ENCODE measurements at places on chromosomes 5 and 9.

GRCh38 chr5:154373729-154374179, 72.0 kb upstream of the SAP30L start:
- DNase-seq: no peak

DNA sequence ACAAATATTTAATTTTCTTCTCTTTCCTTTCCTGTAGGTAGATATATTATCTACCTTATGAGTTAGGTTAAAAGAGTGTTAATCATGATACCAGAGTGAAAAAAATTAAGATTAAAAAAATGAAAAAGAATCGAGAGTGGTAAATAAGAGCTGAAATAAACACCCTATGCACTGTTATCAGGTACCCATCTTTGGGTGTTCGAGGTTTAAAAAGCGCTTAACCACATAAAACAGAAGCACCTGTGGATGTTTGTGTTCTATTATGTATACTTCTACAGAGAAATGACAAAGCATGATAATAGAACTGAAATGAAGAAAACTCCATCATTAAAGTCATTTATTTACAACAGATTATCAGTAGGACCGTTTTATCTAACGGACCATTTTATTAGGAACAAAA, 25.7 kb upstream of the GCNT4 start:
- no peak for DNase-seq

- DNase-seq: peak; percentile 67
Measured at GRCh38 chr9:126326228-126327005, at the start of gene MVB12B. Gene MVB12B, plus strand, starts transcription at chr9:126326829. Its CDS starts 101 bp downstream, at chr9:126326930.

DNA sequence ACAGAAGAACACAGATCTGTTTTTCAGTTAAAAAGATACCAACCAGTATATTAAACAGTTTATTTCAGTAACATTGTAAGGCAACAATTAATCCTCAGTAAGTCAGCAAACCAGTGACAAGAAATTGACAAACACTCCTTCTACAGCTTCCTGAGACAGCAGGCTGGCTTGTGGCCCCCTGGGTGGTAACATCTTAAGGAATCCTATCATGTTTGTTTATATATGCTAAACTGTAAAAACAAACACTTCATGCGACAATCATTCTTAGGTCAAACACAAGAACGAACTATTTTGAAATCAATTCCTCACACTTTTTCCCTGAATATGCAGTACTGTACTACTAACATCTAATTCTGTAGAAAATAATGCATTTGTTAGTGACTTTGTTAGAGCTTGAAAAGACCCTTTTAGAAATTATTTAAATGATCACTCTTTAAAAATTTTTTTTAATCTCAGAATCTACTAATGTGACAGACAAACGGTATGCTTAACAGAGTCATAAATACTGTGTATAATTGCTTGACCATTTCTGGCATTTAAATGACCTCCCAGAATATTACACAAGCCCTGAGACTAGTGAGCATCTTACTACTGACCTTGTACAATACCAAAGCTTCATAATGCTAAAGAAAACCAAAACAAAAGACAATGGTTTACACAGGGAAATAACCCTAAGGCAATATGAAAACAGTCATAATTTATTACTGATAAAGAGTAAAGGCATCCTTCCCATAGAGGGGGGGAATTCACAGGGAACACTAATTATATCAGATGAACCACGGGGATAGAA, 48.2 kb downstream of the ERMP1 start:
- no peak for DNase-seq

- DNase-seq: no peak
Measured at GRCh38 chr9:104738452-104738851, 9.0 kb upstream of the NIPSNAP3A start.

- no peak for DNase-seq
Measured at GRCh38 chr9:15187589-15187988, 119.4 kb downstream of the TTC39B start.

DNA sequence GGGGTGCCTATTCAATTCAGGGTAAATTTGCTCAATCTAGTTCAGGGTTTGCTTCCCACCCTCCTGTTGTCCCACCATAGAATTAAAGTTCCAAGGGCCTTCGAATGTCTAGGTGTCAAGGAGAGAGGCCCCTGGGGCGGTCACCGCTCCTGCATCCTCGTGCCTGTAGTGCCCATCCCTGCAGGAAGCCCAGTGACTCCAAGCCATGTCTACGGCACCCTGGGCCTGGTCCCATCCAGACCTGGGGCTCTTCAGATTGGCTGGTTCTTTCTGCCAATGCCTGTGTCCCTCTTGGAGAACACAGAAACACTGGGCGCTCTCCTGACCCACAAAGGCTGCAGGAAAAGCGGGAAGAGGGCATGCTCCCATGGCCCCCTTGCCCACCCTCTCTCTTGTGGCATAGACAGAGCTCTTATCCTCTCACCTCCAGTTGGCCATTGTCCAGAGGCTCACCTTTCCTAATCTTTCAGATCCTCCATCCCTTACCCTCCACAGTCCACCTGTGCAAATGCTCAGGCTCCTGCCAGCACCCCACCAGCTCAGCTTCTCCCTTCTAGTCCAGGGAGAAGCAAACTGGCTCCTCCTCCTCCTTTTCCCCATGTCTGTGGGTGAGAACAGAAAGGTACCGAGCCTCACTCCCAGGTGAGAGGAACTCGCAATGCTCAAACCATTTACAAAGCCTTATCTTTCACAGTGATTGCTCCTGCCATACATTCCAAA, 253.0 kb upstream of the IRX2 start:
- no peak for DNase-seq

- no peak for DNase-seq
Measured at GRCh38 chr5:102691434-102691833, 63.7 kb upstream of the PAM start.

- DNase-seq: peak; percentile 0
Measured at GRCh38 chr9:114008667-114009410, 69.3 kb downstream of the AMBP start.

DNA sequence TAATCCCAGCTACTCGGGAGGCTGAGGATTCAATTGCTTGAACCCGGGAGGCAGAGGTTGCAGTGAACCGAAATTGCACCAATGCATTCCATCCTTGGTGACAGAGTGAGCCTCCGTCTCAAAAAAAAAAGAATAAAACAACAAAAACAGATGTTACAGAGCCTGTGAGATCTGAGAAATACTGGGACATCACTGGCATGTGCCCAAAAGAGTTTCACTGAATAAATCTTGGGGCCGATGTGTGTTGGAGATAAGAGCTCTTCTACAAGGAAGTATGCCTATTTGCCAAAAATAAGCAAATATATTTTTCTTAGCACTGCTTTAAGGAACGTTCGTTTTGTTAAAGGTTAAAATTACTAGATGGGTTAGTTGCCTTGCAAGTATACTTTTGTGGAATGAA, 55.1 kb downstream of the KIAA1958 start:
- no peak for DNase-seq

DNA sequence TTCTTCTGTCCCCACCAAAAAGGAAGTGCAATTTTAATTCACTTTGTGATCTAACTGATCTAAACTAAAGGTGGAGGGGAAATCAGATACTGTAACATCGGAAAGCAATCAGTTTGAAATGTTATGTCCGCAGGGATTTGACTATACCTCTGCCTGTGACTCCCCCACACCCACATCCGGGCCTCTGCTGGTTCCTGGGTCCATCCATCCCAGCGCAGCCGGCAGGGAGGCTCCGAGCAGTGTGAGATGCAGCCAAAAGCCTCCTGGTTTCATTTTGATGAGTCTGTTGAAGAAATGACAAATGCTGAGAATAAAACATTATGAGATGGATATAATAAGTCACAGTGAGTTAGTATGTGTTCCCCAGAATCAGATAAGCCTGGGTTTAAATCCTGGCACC, 8.6 kb downstream of the FSTL4 start:
- DNase-seq: no peak

- DNase-seq: no peak
Measured at GRCh38 chr5:141479776-141480175, 4.0 kb downstream of the PCDHGC3 start.
